ENCODE measurements at places on chromosomes 5 and 9. TPM values are rescaled to one million over a fixed set of nuclear protein-coding genes. Genes with fewer than 3 reads are reported as not detected.

Gene ALAD
- total RNA-seq = 15.0 TPM

GRCh38 chr5:133475986-133476385, 136.4 kb downstream of the FSTL4 start:
- DNase-seq = no peak

- no peak for DNase-seq
These were observed 508 bp upstream of the SNCAIP start for GRCh38 chr5:122311497-122311960.

DNA sequence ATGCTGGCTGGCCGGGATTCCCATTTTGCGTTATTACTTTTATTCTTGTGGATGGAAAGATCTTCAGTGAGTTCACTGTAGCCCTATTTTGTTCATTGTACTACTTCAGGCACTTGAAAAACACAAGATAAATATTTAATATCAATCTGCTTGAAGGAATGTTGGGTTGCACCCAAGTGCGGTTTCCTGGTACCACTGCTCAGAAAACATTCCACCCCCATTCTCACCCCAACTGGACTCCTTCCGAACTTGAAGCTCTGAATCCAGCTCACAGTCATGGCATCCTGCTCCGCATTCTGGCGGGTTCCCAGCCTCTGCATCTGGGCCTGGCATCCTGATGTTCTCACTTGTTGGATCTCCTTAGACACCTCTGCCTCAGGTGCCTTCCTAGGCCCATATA, 103.2 kb downstream of the CFAP90 start:
- no peak for DNase-seq

DNA sequence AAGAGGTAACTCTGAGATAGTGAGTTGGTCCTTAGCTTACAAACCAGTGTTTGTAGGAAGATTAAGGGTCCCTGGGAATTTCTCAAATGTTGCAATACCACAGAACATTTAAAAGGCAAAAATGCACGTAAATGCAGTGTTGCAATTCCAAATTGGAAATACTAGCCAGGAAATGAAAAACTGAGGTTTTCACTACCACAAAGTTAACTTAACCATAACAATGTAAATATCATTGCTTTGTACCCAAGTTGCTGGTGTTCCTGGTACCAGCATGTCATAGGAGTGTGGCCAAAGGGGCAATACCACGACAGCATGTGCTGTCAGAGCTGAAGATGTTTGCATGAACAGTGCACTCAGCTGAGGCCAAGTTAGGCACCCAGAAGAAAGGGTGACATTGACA, 382.9 kb downstream of the GLIS3 start:
- peak; percentile 50 for DNase-seq
